ENCODE measurements at places on chromosomes 3 and 15.
A peak's percentile ranks its signal among the peaks of the same experiment; 100 is the strongest.

GRCh38 chr3:128188956-128189355, 35.7 kb downstream of the EEFSEC start:
- DNase-seq, result no peak

DNA sequence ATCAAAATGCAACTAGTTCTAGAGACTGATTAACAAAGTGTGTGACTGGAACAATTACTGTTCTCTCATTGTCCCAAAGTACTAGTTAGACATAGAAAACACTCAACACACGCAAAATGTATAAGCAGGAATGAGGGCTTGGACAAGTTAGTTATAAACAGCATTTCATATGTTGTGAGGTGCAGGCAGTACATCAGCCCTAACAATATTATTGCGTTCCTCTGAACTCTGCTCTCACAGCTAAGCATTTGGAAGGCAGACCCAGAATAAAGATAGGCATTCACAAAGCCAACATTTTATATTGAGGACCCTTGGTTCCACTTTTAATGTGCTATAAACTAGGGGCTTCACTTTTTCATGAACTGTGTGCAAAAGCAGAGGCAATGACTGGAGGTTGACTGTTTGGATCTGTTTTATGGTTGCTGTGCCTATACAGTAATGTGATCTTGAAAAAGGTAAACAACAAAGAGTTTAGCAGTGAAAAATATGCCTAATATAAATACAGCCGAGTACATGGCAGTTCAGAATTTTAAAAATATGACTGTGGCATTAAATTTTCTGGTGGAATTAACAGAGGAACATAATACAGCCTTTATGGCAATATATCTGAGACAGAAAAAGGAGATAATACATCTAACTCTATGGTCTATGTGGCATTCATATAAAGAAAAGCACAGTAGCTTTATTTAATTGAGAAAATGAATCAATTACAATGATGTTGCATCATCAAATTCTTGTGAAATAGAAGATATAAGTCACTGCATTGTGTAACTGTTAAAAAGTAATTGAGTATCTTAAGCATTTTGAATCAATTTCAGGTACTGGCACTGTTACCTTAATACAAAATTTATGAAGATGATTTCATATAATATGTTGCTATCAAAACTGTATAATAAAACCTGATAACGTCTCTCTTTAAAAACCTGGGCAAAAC, 80.0 kb upstream of the SKOR1 start:
- no peak for DNase-seq

- no peak for DNase-seq
Measured at GRCh38 chr3:195110647-195111318, 160.2 kb downstream of the XXYLT1 start.

- no peak for DNase-seq
Measured at GRCh38 chr15:72369964-72370363, 5.8 kb downstream of the HEXA start.

GRCh38 chr3:63979093-63979885, 44.0 kb downstream of the PSMD6 start:
- no peak for DNase-seq

DNA sequence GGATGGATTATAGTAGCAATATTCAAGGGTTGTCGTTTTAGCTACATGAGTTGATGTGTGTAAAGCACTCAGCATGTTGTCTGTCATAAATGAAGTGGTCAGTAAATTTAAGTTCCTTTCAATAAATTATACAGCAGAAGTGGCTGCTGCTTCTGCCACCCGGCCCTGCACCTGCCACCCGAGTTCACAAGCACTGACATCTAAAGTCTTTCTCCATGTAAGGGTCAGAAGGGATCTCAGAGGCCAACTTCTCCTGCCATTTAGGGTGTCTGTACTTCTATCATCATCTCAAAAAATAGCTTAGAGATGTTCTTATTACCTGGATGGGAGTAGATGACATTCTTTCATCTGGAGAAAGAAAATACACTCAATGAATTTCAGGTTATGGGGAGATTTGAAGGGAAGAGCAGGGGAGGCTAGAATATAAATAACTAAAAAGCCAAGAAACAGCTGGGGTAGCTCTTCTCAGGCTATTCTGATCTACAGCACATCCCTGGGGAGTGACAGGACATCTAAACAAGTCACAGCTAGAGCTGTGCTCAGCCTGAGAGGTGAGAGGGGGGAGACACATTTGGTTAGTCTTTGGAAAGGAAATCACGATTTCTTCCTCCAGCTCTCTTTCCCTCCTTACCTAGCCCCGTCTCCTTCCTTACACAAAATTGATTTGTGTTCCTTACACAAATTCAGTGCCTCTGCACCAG, 8.0 kb downstream of the GCSAM start:
- no peak for DNase-seq

DNA sequence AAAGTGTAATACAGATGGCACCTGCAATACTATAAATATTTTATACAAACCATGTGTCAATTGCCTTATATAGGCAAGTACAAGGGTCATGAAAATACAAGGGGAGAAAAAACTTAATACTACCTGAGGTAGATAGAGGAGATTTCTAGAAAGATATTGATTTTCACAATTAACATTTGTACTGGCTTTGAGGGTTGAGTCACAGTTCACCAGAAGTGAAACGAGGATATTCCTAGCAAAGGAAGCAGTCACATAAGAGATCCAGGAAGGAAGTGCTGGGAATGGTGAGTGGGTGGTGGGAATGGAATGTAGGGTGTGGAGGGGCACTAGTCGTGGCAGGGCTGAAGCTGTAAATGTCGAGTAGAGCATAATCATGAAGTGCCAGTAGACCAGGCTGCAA, 108.7 kb downstream of the P2RY1 start:
- DNase-seq, result no peak

DNA sequence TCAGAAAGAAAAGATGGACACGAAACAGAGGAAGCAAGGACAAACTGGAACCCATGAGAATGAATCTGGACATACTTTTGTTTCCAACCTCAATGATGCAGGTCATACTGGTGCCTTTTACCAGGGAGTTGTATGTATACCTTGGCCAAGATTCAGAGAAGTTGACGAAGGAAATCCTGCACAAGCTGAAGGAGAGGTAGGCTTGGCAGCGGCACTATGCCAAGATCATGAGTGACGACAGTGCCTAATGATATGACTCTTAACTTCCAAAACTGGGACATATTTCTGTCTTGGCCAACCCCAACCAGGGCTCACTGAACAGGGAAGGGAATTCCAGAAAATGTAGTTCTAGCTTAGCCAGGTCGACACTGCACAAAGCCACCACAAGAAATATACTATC, 149.2 kb upstream of the SLCO3A1 start:
- DNase-seq, result no peak

GRCh38 chr3:134535186-134535970, 49.5 kb downstream of the CEP63 start:
- no peak for DNase-seq

DNA sequence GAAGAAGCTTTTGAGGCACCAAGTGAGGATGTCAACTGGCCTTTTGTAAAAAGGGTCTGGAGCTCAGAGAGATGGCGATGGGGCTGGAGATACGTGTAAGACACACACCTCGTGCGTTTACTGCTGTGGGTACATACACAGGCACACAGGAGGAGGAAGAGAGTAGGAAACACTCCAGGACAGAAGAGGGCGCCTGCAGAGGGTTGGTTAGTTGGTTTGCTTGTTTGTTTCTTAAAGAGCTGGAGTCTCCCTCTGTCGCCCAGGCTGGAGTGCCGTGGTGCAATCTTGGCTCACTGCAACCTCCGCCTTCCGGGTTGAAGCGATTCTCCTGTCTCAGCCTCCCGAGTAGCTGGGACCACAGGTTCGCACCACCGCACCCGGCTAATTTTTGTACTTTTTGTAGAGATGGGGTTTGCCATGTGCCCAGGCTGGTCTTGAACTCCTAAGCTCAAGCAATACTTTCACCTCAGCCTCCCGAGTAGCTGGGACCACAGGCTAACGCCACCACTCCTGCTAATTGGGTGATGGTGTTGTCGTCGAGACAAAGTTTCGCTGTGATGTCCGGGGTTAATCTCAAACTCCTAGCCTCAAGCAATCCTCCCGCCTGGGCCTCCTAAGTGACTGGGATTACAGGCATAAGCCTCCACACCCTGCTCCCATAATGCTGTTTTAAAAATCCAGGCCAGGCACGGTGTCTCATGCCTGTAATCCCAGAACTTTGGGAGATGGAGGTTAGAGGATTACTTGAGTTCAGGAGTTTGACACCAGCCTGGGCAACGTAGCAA, 1.3 kb upstream of the PRR20G start:
- peak; percentile 6 for DNase-seq

DNA sequence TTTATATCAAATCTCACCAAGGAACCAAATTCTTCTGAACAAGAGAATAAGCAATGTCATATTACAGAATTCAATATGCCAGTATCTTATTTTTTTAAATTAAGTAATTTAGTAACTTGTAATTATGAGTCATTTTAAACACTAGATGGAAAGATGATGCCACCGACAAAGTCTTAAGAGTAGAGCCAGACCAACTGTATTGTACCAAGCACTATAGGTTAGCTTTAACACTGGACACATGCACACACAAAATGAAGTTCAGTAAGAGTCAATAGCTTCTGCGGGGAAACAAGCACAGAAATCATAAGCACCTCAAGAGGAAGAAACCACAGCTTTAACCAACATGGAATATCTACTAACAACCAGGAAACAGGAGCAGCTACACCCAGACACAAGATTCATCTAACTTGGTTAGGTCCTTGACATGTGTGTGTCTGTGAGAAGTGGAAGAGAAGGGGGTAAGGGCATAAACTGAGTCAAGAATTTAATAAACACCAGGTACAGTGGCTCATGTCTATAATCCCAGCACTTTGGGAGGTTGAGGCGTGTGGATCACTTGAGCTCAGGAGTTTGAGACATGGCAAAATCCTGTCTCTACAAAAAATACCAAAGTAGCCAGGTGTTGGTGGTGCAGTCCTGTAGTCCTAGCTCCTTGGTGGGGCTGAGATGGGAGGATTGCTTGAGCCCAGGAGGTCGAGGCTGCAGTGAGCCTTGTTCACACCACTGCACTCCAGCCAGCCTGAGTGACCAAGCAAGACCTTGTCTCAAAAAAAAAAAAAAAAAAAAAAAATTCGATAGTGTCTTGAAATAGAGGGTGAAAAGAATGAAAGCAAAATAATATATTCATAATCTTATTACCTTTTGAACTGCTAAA, 28.9 kb downstream of the DENND4A start:
- DNase-seq, result no peak

GRCh38 chr3:174331095-174331800, 527.9 kb upstream of the NAALADL2 start:
- no peak for DNase-seq

- DNase-seq, result no peak
Measured at GRCh38 chr3:163327086-163327485, 1751.2 kb downstream of the SI start.

- DNase-seq, result no peak
Measured at GRCh38 chr3:14404631-14405359, 2.4 kb downstream of the SLC6A6 start.

GRCh38 chr3:171953301-171954022, 85.9 kb upstream of the FNDC3B start:
- DNase-seq, result no peak

- DNase-seq, result no peak
Measured at GRCh38 chr3:197613199-197613598, 57.4 kb upstream of the BDH1 start.

DNA sequence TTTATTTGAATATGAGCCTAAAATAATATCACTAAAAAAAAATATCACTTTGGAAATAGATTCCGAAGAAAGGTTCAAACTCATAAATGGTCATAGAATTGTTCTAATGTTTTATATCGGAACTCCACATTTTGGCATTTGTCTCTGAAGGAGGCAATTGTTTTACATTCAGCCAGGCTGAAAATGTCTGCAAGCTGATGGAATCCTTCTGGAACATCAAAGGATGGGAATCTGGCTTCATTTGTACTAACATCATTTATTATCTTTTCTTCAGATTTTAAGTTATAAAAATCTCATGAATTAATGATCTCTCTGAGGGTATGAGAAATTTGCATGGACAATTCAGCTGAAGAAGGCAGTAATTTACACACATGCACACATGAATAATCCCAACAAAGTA, 251.4 kb upstream of the RGMA start:
- DNase-seq, result no peak
